ENCODE measurements at places on chromosomes 1 and 21.

GRCh38 chr1:205077934-205078311 is 6.3 kb downstream of the TMEM81 start:
- DNase-seq, result no peak

GRCh38 chr1:158055854-158056253 is 62.4 kb downstream of the KIRREL1 start:
- no peak for DNase-seq

DNA sequence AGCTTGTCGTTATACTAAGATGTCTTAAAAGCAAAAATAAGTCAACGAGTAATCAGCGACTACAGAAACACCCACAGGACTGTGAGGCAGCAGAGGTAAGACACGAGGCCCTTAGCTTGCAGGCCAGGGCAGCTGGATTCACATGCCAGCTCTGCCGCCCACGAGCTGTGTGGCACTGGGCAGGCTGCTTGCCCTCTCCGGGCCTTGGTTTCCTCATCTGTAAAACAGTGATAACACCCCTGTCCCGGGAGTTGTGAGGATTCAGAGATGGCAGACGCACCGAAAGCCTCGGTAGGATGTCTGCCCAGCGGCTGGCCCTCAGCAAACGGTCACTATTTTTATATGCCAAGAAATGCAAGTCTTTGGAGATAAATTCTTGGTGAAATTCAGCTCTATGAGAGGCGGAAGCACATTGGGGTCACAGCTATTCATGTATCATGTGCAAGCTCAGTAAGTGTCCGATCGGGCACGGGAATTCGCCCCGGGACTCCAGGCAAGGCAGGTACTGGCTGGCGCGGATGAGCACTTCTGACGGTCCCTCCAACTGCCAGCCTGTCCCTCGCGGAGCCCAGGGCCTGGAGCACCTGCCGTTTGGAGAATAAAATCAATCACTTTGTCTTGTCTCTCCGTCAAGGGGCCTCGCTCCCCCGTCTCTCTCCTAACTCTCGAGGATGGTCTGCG is 1.1 kb downstream of the C2CD2 start:
- no peak for DNase-seq

DNA sequence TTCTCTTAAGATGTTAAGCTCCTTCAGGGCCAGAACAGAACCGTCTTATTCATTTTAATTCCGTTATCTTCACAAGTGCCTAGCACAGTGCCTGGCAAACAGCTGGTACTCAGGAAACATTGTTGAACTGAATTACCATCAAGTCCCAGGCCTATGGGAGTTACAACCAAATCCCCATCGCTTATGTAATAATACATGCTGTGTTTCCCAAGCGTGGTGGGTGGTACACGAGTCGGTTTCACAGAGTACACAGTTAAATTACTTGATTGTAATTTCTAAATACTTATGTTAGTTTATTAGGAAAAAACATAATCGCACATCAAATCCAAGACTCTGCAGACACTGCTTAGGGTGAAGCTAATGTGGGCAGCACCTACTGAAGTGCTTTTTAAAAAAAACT is 1.0 kb downstream of the ANGEL2 start:
- DNase-seq, result peak; percentile 29

DNA sequence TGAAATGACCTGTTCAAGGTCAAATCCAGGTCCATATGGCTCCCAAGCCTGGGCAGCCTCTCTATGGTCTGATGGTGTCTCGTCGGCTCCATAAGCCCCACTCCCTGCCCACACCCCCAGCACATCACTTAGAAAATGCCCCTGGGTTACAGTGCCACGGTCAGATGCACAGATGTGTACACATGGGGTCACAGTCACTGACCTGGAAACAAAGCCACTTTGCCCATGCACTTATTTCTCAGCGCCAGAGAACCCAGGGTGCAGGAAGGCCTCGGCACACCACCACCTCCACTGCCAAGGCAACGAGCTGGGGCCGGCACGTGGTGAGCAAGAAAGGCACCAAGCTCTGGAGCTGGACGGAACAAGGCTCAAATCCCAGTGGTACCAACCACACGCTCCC is 24.7 kb downstream of the IFFO2 start:
- DNase-seq, result no peak

GRCh38 chr1:179082999-179083335 is 1.1 kb downstream of the TOR3A start:
- DNase-seq, result no peak

DNA sequence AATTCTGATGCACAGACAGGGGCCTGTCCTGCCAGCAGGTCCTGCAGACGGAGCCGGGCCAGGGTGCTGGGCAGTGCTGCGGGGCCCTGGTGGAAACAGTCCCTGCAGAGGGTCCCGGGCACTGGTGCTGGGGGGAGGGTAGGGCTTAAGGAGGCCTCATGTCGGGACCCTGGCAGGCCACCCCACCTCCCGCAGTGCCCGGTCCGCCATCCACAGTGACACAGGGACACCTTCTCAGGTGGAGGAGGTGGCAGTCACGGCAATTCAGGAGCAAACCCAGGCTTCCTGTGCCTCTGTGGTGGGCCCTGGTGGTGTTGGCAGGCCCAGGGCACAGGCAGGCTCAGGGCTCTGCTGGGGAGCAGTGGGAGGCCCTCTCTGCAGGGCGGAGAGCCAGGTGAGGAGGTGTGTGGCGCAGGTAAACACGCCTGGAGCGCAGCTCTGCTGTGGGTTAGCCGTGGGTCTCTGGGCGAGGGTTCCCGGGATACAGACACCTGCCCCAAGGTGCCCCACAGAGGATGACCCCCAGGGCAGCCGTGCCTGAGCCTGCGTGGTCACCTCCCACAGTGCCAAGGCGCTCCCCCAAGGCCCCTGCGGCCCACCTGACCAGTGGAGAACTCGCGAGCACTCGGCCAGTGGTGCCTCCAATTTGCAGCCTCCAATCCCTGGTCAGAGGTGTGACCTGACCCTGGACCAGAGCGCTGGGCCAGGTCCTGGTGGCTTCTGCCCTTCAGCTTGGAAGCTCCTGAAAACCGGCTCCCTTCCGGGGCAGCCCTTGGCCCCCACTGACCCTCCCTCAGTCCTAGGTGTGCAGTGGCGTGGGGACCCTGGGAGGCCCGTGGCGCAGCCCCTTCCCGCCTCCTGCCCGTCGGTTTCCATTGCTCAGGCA is 19.2 kb downstream of the COL18A1 start:
- DNase-seq, result no peak

DNA sequence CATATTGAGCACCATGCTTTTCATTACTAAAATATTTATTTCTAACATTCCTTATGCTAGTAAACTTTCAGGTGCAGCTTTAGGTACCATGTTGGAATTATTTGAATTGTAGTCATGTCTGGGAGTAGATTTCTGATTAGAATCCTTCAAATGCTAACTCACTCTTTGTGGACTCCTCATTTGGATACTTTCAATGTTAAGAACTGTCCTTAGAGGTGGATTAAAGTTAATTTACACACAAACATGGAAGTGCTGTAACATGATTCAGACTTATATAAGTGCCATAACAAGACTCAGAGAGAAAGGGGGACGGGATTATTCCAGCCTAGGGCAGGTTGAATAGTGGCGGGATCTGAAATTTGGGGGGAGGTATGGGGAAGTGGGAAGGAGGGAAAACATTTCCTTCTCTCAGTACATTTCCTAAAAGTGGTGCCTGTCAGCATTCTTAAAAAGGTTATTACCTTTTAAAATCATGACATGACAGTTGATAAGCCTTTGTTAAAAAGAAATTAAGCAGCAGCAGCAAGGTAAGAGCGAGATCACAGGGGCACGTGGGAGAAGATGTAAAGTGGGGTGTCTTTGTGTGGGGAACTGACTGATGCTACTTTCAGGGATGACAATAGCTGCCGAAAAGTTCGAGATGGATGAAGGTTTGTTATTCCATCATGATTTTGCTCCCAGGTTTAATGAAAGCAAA is 44.4 kb downstream of the HHAT start:
- no peak for DNase-seq

- peak; percentile 87 for DNase-seq
These were observed 29.4 kb downstream of the ALG14 start for GRCh38 chr1:95043141-95043980.

- DNase-seq, result no peak
These were observed 35.5 kb upstream of the SLC19A1 start for GRCh38 chr21:45577801-45578175.

- DNase-seq, result no peak
These were observed 286.2 kb upstream of the DUSP10 start for GRCh38 chr1:222028116-222028515.

DNA sequence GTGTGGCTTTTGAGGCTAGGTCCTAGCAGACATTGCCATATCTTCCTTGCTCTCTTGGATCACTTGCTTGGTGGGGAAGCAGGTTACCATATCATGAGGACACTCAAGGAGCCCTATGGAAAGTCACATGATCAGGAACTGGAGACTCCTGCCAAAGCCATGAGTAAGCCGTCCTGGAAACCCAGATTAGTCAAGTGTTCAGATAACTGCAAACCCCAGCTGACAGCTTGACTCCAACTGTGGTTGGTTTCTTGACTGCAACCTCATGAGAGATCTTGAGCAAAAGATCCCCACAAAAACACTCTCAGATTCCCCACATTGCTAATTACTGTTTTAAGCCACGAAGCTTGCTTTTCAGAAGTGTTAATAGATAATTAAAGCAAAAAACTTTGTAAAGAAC is 58.6 kb downstream of the CACNA1E start:
- no peak for DNase-seq

GRCh38 chr1:911875-912739 is 11.6 kb upstream of the SAMD11 start:
- no peak for DNase-seq

- no peak for DNase-seq
These were observed 120.6 kb downstream of the FASLG start for GRCh38 chr1:172779491-172779890.

DNA sequence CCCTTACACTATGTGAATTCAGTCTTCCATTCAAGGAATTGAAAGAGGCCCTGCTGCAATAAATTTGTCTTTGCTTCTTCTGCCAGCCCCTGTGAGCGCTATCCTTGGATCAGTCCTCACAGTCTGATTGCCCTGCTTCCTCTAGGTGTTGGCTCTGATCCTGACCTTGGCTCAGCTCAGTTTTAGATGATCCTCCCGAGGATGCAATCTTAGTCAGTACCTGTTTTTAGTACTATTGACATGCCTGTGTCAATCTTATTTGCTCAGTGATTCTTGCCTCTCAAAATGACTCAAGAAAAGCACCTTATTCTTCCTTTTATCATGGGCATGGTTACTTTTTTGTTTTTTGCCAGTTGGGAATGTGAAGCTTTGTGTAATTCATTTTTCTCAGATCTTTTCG is 101.4 kb upstream of the KCNK1 start:
- DNase-seq, result no peak

DNA sequence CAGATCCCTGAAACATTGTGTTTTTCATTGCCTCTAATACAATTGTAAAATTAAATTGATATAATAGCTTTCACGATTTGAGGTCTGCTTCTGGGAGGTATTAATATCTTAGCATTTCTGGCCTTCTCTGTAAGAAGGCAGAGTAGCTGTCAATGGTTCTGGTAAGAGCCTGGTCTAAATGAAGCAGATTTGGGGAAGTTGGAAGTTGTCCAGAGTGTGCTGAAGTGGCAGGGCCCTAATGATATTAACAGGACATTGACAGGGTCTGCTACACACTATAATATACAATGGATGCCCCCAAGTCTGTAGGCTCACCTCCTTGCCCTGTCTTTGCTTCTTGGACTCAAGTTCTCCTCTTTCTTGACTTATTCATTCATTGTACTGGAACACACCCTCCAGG is 99.5 kb downstream of the C4BPA start:
- DNase-seq, result no peak

DNA sequence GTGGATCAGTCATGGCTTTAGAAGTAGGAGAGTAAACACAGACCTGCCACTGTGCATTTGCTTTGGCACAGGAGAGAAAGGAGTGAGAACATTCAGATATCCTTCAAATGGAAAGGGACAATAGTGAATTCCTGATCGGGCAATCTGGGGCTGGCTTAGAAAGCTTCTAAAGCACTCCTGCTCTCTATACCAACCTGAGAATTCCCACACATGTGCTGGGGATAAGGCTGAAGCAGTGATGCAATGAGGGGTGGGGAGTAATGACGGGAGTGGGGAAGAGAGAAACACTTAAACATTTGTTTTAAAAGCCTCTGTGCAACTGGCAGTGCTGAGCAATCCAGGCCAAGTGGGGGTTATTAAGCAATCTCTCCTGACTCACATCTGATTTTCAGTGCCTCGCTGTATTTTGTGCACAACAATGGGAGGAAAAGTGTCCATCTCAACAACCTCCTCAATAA is 108.8 kb downstream of the KIAA0319L start:
- peak; percentile 91 for DNase-seq

- no peak for DNase-seq
These were observed 6.9 kb upstream of the DENND1B start for GRCh38 chr1:197781968-197782721.

DNA sequence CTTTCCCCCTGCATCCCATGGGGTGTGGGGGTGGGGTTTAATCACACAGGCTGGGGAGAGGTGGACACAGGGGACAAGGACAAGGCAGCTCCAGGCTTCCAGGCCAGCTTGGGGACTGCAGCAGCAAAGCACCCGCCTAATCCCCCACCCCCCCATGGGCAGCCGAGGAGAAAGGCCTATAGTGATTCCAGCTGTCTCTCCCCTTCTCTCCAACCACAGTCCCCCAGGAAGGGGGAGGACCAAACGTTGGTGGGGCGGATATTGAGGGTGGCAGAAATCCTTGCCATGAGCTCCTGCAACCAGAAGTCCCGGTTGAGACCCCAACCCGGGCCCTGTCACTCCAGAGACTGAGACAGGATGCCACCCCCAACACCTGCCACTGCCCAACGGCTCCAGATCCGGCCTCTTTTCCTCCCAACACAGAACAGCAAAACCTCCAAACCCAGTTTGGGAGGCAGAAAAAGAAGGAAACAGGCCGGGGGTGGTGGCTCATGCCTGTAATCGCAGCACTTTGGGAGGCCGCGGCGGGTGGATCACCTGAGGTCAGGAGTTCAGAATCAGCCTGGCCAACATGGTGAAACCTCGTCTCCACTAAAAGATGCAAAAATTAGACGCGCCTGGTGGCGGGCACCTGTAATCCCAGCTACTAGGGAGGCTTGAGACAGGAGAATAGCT is 1.7 kb downstream of the EPHA2 start:
- DNase-seq, result no peak

- peak; percentile 64 for DNase-seq
These were observed 278.0 kb downstream of the MRPL39 start for GRCh38 chr21:25329227-25329825.
